Stimulated activated CD4-positive, alpha-beta T cell treated with anti-CD3 and anti-CD28 coated beads, TNF-alpha, amount 100 ng/mL, for 1 hour (primary cell): ENCODE measurements at places on chromosomes 12 and 14.

- DNase-seq, result no peak
Measured at GRCh38 chr14:20760950-20761349, 7.3 kb upstream of the EDDM3B start.

DNA sequence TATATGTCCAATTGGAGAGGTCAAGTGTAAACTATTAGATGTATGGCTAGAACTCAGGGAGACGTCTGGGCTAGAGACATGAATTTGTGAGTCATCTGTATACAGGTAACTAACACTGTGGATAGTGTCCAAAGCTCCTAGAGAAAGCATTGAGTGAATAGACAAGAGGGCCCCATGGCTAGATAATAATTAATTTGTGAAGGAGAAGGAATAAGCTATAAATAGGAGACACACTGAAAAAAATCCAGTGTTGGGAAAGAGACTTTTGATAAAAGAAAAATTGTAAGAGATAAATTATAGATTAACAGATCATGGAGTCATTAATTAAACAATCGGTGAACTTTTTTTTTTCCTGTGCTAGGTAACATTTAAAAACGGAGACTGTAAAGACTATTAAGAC, 326.6 kb upstream of the PRICKLE1 start:
- no peak for DNase-seq

GRCh38 chr14:105030836-105031396, 10.0 kb upstream of the CDCA4 start:
- no peak for DNase-seq

GRCh38 chr12:21300632-21301031, 34.1 kb downstream of the SLCO1A2 start:
- DNase-seq, result no peak

DNA sequence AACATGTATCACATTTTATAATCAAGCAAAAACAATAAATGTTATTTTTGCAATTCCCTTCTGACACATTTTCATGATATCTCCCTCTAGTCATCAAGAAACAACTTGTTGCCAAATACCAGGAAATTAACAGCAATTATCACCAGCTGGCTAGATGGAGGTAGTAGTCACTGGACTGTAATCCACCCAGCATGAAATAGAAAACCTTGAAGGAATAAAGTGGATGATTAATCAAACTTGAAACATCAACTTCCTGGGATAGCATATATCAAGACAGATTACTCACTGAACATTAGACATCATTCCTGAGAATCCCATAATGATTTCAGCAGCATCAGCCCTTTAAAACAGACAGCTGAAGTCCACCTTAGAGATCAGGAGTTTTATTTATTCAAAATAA, 259.0 kb downstream of the CCDC59 start:
- no peak for DNase-seq

DNA sequence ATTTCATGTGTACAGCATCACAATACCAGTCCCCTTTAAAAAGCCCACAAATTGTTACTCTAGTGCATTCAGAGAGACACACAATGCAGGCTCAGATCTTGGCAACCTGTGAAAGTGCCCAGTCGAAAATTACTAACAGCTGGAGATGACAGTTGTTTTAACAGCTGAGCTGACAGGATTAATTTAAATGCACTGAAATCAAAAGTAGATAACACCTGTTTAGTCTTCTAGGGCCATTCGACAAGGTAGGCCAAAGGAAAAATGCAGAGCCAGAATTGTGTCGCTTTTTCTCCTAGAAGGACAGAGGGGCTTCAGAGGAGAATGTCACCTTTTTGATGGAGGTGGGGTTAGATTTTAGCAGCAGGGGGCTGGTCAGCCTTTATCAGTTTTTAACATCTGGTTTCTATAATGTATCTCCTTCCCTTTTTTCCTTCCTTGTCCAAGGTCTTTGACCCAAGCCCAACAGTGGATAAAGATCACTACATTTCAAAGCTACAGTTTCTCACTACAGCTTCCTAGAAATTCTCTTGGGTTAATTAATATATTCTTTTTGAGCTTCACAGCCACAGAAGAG, 139.1 kb downstream of the SOX5 start:
- DNase-seq, result no peak

DNA sequence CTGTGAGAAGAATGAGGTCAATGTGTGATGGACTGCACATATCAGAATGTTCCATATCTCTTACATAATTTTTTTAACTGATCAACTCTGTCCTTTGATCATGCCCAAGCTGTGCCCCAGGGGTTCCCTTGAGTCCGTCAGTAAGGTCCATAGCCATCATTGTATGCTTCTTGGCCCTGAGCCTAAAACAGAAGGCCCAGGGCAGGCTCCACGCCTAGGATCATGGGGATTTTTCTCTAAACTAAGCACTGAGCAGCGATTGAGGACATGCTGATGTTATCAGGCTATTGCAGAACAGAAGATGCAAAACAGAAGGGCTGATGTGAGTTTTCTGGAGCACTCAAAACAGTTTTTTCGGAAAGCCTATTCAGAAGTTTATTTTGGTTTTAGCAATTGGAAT, 20.9 kb downstream of the RNASE9 start:
- no peak for DNase-seq

GRCh38 chr12:101181776-101182175, 28.3 kb downstream of the SLC5A8 start:
- DNase-seq, result no peak

DNA sequence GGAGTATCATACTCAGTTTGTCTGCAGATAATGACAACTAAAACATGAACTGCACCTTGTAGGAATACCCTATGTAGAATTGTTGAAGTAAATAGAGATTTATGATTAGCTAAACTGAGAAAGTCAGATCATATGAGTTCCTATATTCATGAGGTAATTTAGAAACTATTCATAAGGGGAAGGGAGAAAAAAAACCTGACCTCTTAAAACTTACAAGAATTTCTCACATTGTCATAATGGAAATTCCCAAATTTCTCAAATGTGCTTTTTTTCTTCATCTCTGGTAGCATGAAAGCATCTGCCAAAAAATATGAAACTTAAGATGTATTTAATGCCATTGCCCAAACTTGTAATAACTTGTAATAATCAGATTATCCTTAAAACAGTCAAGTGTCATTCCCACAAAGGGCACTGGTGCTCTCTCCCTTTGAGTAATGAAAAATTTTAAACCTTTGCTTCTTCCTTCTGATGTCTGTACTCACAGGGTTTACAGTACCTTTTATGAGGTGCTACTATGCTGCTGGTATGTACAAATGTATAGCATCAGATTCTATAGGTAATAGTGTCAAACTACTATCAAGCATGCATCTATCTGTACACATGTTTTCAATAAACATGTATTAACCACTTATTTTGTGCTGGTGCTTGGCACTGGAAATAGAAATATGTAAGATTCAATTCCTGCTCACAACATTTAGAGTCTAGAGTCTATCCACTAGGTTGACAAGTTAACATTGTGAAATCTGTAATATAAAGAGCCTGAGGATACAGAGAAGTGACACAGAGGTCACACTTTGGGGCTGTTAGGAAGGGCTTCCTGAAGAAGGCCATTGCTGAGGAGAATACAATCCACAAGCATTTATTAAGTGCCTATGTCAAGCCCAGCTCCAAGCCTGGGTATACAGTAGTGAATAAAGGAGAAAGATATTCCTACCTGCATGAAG, 17.4 kb upstream of the DRAM1 start:
- no peak for DNase-seq

DNA sequence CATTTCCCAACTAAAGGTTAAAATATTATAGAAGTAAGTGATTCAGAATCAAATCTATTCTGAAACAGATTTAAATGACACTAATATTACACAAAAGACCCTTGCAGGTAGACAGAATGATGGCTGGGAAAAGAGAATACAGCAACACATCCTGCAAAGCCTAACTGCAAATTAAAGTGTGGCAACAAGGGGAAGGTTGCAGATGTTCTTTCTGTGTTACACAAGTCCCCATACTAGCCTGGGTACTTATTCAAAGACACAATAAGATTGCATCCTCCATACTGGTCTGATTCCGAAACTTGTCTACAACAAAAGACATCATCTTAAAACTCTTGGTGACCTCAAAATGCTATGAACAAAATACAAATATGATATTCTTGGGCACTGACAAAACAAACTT, 50.5 kb downstream of the R3HDM2 start:
- DNase-seq, result no peak

DNA sequence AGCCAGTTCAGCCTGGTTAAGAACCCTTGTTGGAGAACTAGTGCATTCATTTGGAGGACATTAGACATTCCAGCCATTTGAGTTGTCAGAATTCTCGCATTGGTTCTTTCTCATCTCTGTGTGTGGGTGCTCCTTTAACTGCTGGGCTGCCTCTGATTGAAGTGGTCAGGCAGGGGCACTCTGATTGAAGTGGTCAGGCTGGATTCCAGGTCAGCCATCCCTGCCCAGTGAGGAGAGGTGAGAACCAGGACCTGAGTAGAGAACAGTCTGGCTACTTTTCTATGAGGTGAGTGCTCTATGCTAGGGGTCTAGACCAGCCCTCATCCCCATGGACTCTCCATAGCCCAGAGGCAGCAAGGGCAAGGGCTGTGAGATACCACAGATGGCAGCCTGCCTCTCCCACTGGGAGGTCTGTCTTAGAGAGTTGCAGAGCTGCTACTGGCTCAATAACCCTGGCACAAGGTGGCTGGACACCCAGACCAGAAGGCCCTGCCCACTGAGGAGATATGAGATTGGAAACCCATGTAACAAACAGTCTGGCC, 691.6 kb downstream of the TMTC2 start:
- no peak for DNase-seq

- DNase-seq, result no peak
Measured at GRCh38 chr12:131056626-131057025, 102.9 kb downstream of the ADGRD1 start.

- no peak for DNase-seq
Measured at GRCh38 chr12:80504389-80505163, 60.5 kb downstream of the PTPRQ start.

DNA sequence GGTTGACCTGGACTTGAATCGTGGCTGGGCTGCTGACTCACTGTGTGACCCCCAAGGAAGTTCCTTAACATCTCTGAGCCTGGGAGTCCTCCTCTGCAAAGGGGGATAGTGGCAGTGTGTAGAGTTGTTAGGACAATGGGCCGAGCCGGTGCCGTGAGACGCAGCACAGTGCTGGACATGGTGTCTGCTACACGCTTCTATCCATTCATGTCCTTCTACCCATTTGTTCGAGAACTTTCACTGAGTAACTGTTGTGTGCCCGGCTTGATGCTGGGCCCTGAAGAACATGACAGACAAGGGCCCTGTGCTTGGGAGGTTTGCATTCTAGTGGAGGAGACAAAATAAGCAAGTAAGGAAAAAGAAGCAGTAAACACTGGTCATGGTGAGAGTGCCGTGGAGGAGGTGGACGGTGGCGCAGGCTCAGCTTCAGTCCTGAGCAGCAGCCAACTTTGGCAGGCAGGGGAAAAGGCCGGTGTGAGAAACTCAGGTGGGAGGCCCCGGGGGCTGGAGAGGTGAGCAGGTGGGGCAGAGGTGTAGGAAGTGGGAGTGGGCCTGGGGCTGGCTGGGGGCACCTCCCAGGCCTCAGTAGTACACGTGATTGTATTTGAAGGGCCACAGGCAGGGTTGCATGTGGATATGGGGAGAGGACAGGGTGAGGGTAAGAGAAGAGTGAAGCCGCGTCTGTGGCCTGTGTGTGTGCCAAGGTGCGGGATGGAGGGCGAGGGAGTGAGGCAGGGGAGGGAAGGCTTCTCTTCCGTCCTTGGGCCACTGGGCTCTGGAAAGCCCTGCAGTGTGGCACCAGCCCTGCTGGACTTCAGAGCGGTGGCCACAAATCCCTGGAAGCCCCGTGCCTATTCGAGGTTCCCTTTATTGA, 13.8 kb downstream of the VASH1 start:
- DNase-seq, result no peak

DNA sequence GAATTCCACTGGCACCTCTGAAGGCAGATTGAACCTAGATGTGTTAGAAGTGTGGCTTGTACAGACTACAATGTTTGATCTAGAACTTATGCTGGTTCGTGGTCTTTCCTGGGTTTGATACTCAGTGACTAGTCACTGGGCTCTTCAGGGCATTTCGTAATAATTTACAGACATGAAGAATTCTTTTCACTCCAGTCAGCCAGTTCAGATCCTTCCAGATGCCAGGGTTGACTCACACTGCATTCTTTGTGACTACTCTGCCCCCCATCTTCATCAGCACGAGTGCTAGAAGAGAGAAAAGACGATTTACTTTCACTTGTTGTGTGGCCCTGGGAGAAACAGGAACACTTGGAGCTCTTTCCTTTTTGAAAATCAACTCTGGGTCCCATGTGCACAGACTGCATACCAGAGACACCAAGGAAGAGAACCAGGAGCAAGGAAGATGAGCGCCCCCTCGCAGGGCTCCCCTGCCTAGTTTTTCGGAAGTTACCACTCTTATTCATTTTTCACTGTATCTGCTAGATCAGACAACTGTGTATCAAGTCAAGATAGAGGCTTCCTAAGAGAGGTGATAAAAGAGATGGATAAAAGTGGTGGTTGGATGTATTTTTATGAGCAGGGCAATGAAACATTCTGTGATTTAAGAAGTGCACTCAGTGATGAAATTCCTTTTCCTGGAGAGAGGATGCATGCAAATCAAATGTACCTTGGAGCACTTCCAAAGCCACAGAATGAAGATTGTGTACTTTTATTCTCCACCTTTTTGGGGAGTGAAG, 33.5 kb upstream of the EVL start:
- DNase-seq, result no peak

DNA sequence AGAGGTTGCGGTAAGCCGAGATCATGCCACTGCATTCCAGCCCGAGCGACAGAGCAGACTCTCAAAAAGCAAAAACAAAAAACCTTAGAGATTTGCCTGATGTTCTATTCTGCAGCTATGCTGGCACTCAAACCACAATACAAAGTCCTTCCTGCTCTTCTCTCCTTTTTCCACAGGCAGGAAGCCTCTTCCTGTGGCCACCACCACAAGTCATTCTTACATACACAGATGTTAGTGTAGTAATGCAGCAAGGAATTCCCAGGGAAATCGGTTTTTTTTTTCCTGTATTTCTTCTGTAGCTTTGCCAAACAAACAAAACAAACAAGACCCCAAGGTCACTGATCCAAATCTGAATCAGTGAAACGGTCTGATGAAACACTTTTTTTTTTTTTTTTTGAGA, 104.3 kb downstream of the FIGNL2 start:
- no peak for DNase-seq

DNA sequence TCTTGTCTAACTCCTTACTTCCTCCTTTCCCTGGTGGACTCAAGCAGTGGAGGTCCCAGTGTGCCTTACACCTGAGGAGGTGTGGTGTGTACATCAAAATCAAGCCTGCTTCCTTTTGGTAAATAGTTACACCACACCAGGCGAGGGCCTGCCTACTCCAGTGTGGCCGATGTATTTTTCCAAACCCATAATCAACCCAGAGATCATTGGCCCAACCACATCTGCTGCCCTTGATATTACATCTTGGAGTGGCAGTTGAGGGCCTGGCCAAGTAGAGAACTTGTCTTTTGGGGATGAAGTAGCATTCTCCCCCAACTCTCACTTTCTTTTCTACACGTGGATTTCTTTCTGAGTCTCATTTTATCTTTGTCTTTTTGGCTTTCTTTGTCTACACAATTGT, 187.4 kb downstream of the EFCAB11 start:
- no peak for DNase-seq

GRCh38 chr12:127761880-127762279, 505.1 kb upstream of the TMEM132C start:
- DNase-seq, result no peak
